Activated CD4-positive, alpha-beta T cell treated with anti-CD3 and anti-CD28 coated beads for 1 hour (primary cell): ENCODE measurements at places on chromosomes 2 and 18.

- no peak for DNase-seq
These were observed 2.5 kb downstream of the GYPC start for GRCh38 chr2:126658319-126658904.

DNA sequence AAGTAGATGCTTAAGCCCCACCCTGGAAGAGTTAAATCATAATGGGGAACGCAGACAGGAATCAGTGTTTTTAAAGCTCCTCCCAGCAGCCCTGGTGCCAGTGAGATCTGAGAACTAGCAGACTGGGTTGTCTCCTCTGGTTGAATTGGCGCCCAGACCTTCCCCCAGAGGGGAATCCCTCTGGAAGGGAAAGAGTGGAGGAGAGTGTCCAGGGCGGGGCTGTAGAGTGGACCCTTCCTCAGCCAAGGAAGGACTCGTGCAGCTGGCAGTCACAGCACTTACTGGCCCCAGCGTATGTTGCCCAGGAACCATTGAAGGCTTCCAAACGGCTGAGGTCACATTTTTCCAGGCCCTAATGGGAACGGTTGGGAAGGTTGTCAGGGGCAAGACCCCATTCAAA lies 62.5 kb downstream of the TGOLN2 start:
- DNase-seq: no peak

DNA sequence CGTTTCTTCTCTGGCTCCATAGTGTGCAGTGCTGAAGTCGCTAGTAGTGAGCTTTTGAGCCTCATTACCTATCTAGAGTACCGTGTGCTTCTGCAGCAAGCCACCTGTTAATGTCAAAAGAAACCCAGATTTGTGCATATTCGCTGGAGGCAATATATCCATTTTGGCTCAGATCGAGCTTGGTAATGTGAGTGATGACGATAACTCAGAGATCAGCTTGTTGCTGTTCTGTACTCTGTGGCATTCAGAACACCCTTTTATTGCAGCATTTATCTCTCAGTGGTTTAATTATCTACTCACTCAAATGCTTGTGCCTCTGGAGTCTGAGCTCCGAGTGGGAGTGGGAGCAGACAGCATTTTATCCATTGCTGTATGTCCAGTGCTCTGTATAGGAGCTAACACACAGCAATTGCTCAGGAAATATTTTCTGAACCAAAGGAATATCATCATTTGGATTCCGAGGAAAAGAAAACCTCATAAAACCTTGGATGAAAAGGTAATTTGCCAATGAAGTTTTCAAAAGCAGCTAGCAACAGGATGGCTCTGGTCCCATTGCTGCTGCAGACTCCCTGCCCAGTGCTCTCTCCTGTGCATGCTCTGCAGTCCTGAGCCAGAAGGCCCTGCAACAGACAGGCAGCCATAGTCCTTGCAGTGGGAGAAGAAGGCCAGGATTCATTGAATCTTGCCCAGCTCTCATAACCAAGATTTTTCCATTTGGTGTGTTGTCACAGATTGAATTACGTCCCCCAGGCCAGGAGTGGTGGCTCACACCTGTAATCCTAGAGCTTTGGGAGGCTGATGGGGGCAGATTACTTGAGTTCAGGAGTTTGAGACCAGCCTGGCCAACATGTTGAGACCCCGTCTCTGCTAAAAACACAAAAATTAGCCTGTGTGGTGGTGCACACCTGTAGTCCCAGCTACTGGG lies 183.8 kb downstream of the MYCN start:
- DNase-seq: no peak

GRCh38 chr2:210027608-210028007 lies 25.2 kb downstream of the RPE start:
- DNase-seq: no peak

GRCh38 chr2:28400419-28400818 lies 7.8 kb downstream of the FOSL2 start:
- no peak for DNase-seq

DNA sequence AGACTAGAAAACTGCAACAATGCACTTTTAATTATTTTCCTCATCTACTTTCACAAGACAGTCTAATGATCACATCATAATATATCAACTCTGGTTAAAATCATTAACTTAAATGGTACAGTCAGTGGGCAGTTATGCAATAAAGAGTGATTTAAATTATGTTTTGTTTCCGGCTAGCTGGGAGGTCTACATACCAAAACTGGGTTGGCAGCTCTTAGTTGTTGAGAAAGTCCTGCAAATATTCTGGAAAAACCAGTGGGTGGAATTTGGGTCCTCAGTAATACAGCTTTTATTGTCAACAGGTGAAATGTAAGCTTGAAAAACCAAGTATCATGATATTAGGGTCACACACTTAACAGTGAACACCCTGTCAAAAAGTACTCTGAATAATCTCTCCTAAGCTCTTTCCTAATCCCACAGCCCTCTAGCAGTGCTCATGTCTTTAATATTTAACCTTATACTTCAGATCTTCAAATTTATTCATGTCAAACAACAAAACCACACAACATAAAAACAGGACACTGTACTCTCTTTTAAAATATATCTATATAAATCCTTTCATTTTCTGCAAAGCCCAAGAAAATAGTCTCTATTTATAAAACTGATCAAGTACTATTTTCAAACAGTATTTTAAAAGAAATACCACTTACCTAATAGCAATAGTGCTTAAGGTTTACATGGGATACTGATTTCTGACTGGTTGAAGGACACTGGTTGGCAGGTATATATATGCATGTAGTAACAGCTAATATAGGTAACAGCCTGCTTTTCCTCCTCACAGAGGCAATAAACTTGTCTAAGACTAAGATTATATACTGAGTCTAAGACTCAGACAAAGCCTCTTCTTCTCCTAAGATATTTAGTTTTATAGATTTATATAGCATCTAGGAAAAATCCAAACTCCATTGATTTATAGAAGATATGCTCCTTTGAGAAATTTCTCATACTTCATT lies 103.8 kb downstream of the GAREM1 start:
- DNase-seq: no peak

GRCh38 chr2:54438271-54438670 lies 17.9 kb upstream of the SPTBN1 start:
- no peak for DNase-seq

- DNase-seq: no peak
These were observed 6.0 kb upstream of the SLC30A6 start for GRCh38 chr2:32159678-32160077.

DNA sequence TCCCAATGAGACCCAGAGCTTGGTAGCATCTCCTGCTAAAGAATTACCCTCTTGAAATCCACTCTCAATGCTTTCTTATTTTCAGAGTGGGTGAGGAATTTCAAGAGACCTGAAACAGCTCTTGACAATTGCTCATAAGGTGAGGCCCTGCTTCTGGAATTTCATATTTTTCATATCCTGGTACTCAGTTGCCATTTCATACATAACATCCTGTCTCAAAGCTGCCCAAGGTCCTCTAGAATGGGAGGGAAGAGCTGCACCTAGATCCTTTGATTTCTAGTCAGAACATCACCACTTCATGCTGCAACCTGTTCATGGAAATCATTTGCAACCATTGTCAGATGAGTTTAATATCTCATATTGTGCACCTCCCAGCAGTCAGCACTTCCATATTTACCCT lies 404.8 kb upstream of the GALNT5 start:
- DNase-seq: no peak

- DNase-seq: no peak
These were observed 8.3 kb upstream of the ASB1 start for GRCh38 chr2:238418196-238418998.

DNA sequence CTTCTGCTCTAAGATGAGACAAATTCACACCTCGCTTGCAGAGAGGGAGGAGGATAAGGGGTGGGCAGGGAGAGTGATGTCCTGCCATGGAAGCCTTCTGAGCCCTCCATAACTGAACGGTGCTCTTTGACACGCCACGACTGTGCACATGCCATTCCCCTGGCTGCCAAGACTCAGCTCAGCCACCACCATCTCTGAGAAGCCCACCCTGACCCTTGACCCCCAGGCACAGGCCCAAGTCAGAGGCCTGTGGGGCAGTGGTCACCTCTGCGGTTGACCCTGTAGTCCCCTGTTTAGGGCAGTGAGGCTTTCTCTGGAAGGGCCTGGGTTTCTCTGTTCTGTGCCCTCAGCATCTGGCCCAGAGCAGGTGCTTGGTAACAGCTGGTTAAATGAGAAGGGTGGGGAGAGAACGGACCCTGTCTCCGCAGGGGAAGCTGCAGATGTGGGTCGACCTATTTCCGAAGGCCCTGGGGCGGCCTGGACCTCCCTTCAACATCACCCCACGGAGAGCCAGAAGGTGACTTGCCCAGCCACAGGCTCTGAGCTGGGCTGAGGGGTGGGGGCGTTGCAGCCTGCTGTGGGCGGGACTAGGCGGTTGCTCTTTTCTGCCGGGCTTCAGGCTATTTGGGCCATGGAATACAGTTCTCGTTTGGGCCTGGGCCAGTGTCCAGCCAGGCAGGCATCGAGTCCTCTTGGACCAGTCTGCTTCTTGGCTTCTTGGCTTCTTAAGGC lies 215.1 kb downstream of the DYSF start:
- no peak for DNase-seq

GRCh38 chr18:51211552-51211951 lies 14.1 kb upstream of the MEX3C start:
- no peak for DNase-seq

GRCh38 chr2:2656115-2657011 lies 325.3 kb upstream of the MYT1L start:
- no peak for DNase-seq

GRCh38 chr2:105118960-105119359 lies 81.1 kb downstream of the MRPS9 start:
- no peak for DNase-seq

GRCh38 chr2:112165296-112165695 lies 27.1 kb downstream of the FBLN7 start:
- no peak for DNase-seq

DNA sequence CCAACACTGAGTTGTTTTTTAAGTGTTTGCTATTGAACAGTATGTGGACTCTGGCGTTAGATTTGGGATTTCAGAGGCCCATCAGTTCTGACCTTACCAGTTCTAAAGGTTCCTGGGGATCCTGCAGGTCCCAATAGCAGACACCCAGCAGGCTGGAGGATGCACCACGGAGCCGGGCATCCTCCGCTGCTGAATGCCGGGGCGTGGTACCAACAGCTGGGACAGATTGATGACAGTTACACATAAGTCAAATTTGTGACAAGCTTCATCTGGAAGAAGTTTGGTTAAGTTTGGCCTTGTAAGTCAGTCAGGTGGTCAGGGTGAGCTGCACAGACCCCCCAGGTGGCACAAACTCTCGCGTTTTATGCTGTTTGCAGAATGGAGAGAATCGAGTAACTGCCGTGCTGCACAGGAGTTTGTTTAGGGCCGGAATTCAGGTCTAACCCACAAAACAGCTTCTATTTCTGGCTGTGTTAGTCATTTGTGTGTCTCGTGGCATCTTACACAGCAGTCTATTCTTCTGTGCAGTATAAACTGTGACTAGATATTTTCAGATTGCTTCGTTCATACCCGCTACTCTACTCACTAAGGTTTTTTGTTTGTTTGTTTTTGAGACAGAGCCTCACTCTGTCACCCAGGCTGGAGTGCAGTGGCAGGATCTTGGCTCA lies 19.2 kb downstream of the CTDP1 start:
- DNase-seq: no peak

GRCh38 chr2:61660511-61661388 lies 122.6 kb upstream of the XPO1 start:
- no peak for DNase-seq

- no peak for DNase-seq
These were observed 188.3 kb upstream of the SLC39A10 start for GRCh38 chr2:195468771-195469170.

- DNase-seq: no peak
These were observed 9.3 kb downstream of the TEKT4 start for GRCh38 chr2:94880507-94880906.

- no peak for DNase-seq
These were observed 84.6 kb downstream of the FAM210A start for GRCh38 chr18:13641551-13642439.

DNA sequence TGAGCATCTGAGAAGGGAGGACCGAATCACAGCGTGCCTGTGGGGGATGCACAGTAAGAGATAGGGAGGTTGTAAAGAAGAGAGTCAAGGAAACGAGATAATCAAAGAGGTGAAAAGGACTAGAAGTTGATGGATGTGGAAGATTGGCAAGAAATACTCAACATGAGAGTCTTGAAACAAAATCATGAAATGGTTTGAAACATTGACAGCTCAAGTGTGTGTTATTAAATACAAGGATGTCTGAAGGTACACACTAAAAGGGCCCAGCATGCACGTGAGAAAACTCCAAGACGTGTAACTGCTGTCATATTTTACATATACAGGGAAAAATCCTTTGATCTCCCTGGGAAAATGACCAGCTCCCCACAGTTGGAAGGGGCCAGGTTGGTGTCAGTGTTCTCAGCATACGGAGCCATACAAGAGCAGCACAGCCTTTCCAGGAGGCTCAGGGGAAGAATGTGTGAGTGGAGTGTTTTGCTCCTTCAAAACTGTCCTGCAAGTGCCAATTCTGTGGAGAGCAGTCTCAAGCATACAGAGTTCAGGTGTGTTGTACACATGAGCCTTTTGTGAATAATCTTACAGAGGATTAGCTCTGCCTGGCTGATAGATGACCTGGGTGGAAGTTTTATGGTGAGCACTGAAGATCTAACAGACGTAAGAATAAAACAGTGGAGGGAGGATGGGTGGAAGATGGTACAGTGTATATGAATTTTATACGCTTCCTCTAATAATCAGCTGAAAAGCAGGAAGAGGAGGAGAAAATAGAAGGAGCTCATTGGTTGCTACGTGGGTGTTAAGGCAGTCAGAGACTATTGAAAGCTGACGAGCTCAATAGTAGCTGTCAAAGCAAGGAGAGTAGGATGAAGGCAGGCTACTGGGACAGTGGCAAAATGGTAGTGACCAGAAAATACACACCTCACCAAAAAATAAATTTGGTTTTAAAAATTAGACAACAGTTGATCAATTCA lies 126.8 kb downstream of the ATP9B start:
- no peak for DNase-seq

GRCh38 chr18:77250501-77250925 lies 865 bp downstream of the GALR1 start:
- DNase-seq: no peak

GRCh38 chr2:44033947-44034346 lies 38.2 kb upstream of the LRPPRC start:
- DNase-seq: no peak

DNA sequence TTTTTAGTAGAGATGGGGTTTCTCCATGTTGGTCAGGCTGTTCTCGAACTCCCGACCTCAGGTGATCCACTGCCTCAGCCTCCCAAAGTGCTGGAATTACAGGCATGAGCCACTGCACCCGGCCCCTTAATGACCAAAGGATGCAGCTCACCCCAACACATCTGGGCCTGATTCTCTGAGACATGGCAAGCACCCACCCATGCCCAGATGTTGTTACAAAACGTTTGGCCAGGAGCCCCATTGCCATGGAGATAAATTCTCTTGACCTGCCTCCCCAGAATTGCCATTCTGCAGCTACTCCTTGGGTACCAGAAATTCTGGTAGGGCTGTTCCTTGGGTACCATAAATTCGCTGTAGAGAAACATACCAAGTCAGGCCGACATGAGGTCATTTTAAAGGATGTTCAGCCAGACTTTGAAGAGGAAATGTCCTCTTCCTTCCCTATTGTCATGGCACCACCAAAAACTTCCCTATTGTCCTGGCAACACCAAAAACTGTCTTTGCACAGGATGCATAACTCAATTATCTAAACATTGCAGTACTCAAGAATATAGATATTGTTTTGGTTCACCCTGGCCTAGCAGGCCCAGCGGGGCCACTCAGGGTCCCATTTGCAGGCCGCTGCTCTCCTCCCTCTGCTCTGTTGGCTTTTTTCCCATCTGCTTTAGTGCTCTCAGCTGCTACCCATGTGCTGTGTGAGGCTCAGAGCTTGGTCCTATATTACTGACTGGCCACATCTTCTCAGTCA lies 160.9 kb upstream of the TTC39C start:
- DNase-seq: no peak
